NCI-H510A (cell line): ENCODE measurements at places on chromosomes 12 and 14.

DNA sequence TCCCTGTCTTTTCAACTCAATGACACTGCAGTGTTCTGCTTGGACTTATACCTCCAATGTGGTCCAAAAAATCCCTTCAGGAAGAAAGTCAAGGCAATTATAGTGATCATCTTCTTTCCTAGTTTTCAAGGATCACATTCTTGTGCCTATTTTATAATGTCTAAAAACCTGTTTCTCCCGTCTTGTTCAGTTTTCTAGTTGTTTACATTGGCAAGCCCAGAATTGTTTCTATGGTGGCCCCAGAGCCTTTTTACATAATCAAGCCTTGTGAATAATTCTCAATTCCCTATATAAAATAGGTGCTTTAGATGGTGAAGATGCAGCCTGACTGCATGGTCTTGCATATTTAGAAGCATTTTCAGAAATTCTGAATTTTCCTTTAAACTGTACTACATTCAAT, 14.5 kb upstream of the LDHB start:
- no peak for DNase-seq

DNA sequence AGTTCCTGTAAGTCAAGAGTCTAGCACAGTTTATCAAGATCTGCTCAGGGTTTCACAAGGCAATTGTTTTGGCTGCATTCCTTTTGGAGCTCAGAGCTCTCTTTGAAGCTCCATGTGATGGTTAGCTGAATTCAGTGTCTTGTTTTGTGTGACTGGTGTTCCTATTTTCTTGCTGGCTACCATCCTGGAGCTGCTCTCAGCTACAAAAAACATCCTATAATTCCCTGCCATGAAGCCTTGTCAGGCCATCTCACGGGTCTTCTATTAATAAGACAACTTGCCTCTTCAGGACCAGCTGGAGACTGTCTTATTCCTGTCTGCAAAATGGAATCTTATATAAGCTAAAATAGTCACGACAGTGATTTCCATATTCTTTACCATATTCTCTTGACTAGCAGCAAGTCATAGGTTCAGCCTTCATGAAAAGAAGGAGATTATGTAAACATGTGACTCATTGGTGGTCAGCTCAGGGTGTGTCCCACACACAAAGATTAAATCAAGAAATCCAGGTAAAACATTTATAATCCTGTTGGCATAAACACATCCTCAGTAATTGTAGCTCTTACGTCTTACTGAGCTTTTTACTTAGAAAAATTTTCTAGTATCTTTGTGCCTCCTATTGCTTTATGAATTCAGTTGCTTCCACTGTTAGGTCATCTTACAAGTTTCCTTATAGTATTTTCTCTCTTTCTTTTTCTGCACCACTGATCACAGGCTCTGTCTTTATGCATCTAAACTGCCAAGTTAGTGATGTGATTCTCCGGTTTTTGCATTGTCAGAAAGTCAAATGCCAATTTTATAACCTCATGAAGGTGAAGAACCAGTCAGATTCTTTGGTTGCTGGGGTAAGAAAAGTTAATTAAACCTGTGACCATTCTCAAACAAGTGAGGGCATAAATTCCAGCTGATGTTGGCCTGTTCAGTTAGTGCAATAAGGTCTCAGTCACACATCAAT, 378.5 kb upstream of the MGAT4C start:
- no peak for DNase-seq

GRCh38 chr14:46054526-46054925, 597.1 kb downstream of the RPL10L start:
- no peak for DNase-seq

- no peak for DNase-seq
Measured at GRCh38 chr12:8453796-8454195, 2.0 kb upstream of the CLEC6A start.

DNA sequence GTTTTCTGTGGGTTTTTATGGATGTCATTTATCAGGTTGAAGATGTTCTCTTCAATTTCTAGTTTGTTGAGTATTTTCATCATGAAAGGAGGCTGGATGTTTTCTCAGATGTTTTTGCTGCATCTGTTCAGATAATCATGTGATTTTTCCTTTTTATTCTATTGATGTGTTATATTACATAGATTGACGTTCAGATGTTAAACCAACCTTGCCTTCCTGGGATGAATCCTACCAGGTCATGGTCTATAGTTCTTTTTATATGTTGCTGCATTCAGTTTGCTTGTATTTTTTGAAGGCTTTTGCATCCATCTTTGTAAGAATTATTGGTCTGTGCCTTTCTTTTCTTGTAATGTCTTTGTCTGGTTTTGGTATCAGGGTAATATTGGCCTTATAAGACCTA, 43.9 kb upstream of the LYZ start:
- no peak for DNase-seq
